ENCODE measurements at places on chromosomes 11 and 22.

- no peak for DNase-seq
- no peaks in the 10 kb centered on the region for H3K36me3 ChIP-seq
- no peak overlapping the region for H3K4me3 ChIP-seq
- no peaks in the 10 kb centered on the region for H3K4me1 ChIP-seq
- H3K27ac ChIP-seq = no peak overlapping the region
- H3K27me3 ChIP-seq = no peaks in the 10 kb centered on the region
Measured at GRCh38 chr11:87901341-87901740, 273.9 kb downstream of the RAB38 start.

GRCh38 chr11:74132833-74133232 lies 38.0 kb downstream of the C2CD3 start:
- no peak for DNase-seq
- peaks cover 15% of the 10 kb centered on the region for H3K36me3 ChIP-seq
- no peaks in the 10 kb centered on the region for H3K27me3 ChIP-seq
- no peak overlapping the region for H3K4me3 ChIP-seq

- H3K36me3 ChIP-seq = no peaks in the 10 kb centered on the region
- no peak for DNase-seq
- peaks cover 4% of the 10 kb centered on the region for H3K27me3 ChIP-seq
- no peak overlapping the region for H3K27ac ChIP-seq
Measured at GRCh38 chr22:37435970-37436603, 8.8 kb upstream of the ELFN2 start.

- H3K4me1 ChIP-seq = no peaks in the 10 kb centered on the region
- H3K36me3 ChIP-seq = no peaks in the 10 kb centered on the region
- no peaks in the 10 kb centered on the region for H3K27me3 ChIP-seq
- H3K4me3 ChIP-seq = no peak within 1 kb of the TSS
- no peak within 1 kb of the TSS for H3K27ac ChIP-seq
Measured at GRCh38 chr11:60455531-60456042, at the start of gene MS4A1. MS4A1 (plus strand) TSS chr11:60455847; CDS start chr11:60462375, 6,528 bp downstream.

GRCh38 chr22:42437488-42438292 lies 5.5 kb upstream of the NFAM1 start:
- H3K4me1 ChIP-seq = peaks cover 4% of the 10 kb centered on the region
- no peak overlapping the region for H3K27ac ChIP-seq
- no peaks in the 10 kb centered on the region for H3K27me3 ChIP-seq
- peak overlapping the region; percentile 25 for H3K4me3 ChIP-seq
- peak; percentile 57 for DNase-seq
- H3K36me3 ChIP-seq = no peaks in the 10 kb centered on the region

- H3K36me3 ChIP-seq = peaks cover 23% of the 10 kb centered on the region
- H3K4me1 ChIP-seq = peaks cover 20% of the 10 kb centered on the region
- H3K27me3 ChIP-seq = no peaks in the 10 kb centered on the region
- DNase-seq = no peak
- H3K27ac ChIP-seq = peak overlapping the region; percentile 85
Measured at GRCh38 chr11:67278135-67278938, 10.8 kb upstream of the ANKRD13D start.

DNA sequence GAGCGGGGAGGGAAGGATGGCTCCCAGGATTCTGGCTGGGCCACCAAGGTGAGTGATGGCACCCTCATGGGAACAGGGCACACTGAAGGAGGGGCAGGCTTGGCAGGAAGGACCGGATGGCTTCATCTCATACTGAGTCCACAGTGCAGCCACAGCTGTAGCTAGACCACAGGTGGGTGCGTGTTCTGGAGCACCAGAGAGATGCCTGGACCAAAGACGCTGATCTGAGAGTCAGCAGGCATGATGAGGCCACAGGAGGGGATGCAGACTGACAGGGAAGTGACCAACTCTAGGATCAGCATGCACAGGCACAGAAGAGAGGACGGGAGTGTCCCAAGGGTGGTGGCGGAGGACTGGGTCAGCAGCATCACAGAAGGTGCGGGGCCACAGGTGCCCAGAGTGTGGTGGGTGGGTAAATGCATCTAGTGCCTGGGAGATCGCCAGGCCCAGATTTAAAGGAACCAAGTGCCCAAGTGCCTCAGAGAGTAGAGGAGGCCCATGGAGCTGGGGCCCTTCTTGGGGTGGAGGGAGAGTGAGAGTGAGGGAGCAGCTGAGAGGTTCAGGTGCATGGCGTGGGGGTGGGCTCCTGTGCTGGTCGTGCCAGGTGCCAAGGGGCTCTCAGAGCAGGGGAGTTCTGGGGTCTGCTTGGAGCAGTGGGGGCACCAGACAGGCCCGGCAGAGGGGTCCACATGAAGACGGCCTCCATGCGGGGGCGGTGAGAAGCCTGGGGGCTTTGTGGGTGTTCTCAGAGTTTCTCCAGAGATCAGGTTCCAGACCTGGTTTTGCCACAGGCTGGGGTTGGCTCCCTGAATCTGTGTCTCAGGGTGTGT lies 113.7 kb downstream of the CEP164 start:
- no peaks in the 10 kb centered on the region for H3K4me1 ChIP-seq
- no peaks in the 10 kb centered on the region for H3K36me3 ChIP-seq
- H3K27ac ChIP-seq = no peak overlapping the region
- no peak overlapping the region for H3K4me3 ChIP-seq
- DNase-seq = no peak

All from cardiac muscle cell (in vitro differentiated cells and primary cell).